ENCODE measurements at places on chromosomes 6 and 20.

DNA sequence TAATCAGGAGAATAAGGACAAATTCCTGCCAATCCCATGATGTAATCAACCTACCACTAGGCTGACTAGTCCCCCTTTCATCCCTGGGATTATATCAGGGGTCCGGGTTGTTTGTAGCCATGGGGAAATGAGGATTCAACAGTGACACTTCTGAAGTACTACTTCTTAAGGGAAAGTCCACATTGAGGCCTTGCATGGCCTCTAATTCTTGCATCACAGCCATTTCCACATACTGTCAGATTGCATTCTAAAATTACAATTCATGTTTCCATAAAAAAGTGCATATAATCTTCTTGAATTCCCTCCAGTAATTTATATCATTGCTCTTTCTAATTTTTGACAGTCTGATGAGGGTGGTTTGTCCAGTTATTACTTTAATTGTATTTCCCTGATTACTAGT, 184.2 kb downstream of the PHF3 start:
- DNase-seq = no peak

DNA sequence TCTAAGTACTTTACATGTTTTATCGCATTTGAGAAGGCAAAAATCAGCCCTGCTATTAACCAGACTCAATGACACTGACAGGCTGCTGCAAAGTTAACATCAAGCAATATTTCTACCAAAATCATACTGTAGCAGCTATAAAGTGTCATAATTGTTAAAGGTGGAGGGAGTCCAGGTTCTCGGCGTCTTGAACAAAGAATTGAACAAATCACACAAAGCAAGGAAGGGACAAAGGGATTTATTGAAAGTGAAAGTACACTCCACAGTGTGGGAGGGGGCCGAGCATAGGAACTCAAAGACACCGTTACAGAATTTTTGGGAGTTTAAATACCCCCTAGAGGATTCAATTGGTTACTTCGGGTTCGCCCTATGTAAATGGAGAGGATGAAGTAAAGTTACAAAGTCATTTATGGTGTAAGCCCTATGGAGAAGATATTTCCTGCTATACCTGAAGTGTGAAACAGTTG, 12.9 kb upstream of the ZNF391 start:
- no peak for DNase-seq

- no peak for DNase-seq
Measured at GRCh38 chr6:73802366-73802765, 106.4 kb downstream of the CD109 start.

DNA sequence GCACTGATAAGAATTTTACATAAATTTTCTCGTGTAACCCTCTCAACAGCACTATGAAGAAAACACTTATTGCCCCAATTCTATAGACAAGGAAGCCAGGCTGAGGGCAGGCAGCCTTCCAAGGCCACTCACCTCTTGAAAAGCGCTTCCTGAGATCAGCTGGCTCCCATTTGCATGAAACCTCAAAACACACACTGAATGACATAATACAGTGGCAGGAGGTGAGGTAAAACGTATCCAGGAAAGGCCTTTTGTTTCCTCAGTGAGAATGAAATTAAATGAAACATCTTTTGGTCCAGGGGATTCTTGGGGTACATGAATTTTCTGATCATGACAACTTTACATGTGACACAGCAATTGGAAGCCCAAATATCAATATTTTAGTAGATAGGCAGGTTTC, 112.5 kb downstream of the WDR27 start:
- no peak for DNase-seq

- DNase-seq = no peak
Measured at GRCh38 chr20:44532981-44533331, 11.1 kb upstream of the SERINC3 start.

- DNase-seq = no peak
Measured at GRCh38 chr6:72619883-72620696, 1.8 kb upstream of the KCNQ5 start.

GRCh38 chr20:61366914-61367313, 114.9 kb downstream of the CDH4 start:
- DNase-seq = no peak

DNA sequence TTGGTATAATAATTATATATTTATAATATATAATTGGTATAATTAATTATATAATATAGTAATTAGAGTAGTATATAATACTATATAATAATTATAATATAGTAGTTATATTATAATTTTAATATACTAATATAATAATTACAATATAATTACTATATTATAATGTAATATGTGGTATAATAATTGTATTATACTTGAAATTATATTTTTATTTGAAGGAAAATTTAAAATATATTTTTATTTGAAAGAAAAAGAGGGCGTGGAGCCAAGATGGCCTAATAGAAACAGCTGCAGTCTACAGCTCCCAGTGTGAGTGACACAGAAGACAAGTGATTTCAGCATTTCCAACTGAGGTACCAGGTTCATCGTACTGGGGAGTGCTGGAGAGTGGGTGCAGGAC, 365.9 kb downstream of the MMUT start:
- no peak for DNase-seq

GRCh38 chr20:39036851-39037250, 74.7 kb downstream of the DHX35 start:
- no peak for DNase-seq

GRCh38 chr6:107540465-107540857, 50.5 kb downstream of the SOBP start:
- no peak for DNase-seq

DNA sequence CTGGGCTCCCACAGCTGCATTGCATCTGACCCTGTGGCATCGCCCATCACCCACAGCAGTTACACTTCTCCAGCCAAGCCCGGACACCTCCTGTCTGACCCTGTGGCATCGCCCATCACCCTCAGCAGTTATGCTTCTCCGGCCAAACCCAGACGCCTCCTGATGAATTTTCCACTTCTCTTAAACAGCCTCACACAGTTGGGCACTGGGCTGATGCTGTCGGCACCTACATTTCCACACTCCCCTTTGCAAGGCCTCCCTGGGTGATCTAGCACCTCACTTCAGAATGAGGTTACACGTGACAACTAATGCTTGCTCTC, 175.2 kb upstream of the ARID1B start:
- DNase-seq = no peak

GRCh38 chr6:125952764-125953501, 3.6 kb upstream of the HINT3 start:
- no peak for DNase-seq

GRCh38 chr6:136772685-136773472, 19.4 kb downstream of the MAP3K5 start:
- no peak for DNase-seq

GRCh38 chr6:38354037-38354381, 285.7 kb downstream of the BTBD9 start:
- DNase-seq = no peak

DNA sequence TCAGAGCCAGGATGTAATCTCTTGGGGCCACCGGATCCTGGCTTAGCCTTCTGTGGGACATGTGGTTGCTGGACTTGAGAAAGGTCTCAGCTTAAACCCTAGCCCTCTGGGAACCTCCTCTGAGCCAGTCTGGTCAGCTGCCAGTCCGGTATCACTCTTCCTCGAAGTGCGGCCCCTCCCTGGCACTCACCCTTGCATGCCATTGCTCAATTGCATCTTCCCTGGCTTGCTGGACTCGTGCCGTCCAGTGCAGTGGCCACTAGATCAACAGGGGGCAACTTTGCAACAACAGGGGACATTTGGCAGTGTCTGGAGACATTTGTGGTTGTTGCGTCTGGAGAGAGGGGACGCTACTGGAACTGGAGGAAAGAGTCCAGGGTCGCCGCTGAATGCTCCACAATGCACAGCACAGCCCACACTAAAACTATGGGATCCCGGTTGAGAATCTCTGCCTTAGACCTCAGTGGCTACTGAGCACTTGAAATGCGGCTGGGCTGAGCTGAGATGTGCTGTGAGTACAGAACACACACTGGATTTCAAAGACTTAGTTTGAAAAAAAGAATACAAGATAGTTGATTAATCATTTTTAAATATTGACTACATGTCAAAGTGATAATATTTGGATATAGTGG, 152.1 kb downstream of the TFAP2C start:
- no peak for DNase-seq

- DNase-seq = no peak
Measured at GRCh38 chr20:24949756-24950127, 673 bp downstream of the CST7 start.

DNA sequence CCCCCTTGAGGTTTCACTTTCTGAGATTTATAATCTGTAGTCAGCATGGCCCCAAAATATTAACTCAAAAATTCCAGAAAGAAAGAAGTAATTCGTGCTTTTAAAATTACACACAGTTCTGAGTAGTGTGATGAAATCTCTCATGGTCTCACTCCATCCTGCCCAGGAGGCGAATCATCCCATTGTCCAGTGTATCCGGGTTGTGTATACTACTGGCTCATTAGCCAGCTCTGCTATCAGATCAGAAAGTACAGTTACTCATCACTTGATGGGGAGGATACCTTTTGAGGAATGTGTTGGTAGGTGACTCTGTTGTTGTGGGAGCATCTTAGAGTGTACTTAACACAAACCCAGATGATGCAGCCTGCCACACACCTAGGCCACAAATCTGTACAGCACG, 65.2 kb downstream of the CDC5L start:
- peak; percentile 62 for DNase-seq

- no peak for DNase-seq
Measured at GRCh38 chr6:18324706-18325042, 60.3 kb upstream of the DEK start.

- no peak for DNase-seq
Measured at GRCh38 chr6:112038268-112038667, 15.6 kb upstream of the CCN6 start.

DNA sequence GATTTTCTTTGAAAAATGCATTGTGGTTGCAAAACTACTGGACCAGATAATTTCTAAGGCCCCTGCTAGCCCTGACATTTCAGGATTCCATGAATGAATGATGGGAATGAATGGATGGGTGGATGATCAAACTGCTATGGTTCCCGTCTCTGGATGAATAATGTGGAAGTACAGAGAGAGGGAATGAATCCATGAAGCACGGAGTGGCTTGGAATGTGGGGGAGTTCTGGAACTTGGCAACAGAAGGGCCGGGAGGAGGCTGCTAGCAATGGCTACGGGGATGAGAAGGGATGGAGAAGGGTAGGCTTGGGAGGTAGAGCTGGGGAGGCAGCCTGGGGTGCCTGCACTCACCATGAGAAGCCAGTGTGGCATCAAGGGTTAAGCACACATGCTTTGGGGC, 84.8 kb downstream of the NCR2 start:
- no peak for DNase-seq
